ENCODE measurements at places on chromosomes 3 and 15. TPM values are rescaled to one million over a fixed set of nuclear protein-coding genes. Genes with fewer than 3 reads are reported as not detected.

GRCh38 chr3:31189330-31189729, 294.9 kb upstream of the GADL1 start:
- no peak for DNase-seq

Gene SI
- not detected for polyA plus RNA-seq

DNA sequence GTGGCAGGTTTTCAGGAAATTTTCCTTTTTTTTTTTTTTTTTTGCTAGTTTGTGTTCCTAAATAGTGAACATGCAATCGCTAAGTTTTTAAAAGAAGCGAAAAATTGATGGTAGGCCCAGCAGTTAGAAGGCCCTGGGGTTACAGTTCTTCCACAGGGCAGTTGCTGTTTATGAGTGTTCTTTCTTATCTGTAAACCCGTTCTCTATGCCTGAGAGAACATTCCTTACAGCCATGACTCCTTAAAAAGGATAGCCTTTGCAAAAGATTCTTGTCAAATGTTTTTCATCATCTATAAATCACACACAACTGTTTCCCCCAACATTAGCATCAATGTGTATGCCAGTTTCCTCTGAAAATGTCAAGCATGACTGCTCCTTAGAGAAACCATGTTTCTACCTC, 23.8 kb upstream of the MYZAP start:
- DNase-seq, result no peak

Gene MAPKAPK3
- polyA plus RNA-seq, result 17.8 TPM

DNA sequence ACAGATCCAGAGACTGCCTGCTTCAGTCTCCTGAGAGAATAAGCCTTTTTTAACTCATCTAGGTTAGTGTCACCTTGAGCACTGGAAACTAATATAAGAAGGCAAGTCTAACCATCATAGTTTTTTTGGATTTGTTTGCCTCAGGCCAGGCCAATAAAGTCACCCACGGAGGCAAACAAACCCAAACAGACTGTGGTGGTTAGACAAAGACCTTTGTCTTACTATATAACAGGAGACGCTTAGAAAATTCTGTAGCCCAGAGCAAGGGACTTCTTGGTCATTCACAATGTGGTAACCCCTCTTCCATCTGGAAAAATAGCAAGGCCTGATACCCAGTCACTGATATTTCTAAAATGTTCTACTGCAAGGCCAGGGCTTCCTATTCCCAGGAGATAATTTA, 45.3 kb upstream of the PPP2R3A start:
- DNase-seq, result no peak

DNA sequence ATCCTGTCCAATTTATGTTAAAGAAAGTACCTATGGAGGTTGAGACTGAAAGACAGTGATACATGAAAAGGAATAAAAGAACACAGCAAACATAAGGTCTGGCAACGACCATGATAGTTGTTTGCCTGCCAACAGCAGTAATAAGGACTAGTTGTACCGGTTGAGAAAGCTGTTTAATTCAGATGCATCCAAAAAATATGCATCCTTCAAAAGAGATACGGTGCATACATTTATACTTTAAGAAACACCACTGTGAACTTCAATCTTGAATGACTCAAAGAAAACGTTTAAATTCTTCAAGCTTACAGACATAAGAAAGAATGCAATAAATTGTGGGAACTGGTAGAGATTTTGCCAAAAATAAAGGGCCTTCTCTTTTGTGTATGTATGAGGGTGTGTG, 492.1 kb downstream of the NLGN1 start:
- no peak for DNase-seq

Gene ALDH1A2
- polyA plus RNA-seq, result not detected

- no peak for DNase-seq
Observed at GRCh38 chr15:55630858-55631257, 42.7 kb upstream of the PYGO1 start.

GRCh38 chr3:64082961-64083541, 59.8 kb upstream of the PSMD6 start:
- DNase-seq, result no peak

DNA sequence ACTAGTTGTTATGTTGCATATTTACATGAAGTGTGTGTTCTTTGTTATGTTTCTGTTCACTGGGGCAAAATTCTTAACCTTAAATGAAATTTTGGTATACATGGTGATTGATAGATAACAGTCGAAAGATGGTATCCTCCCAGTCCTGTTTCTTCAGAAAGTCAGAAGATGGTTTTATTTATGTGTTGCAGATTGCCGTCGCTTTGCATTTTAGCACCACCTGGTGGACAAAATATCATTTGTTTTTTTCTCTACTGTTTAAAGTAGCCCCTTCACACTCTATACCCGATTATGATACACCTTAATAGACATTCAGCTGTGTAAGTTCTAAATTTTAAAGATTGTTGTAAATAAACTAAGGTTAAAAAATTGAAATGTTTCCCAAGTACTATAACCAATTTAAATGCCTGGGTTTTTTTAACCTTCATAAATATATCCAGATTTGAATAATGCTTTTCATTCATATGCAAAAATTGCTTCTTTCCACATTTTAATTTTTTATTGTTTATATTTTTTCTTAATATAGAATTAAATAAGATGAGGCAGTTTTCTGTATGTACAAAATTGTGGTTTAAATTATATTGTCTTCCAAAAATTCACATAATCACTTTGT, 152.2 kb downstream of the ALCAM start:
- peak; percentile 77 for DNase-seq

Gene C15orf62
- polyA plus RNA-seq, result 0.30 TPM

Gene AHSG
- not detected for polyA plus RNA-seq

DNA sequence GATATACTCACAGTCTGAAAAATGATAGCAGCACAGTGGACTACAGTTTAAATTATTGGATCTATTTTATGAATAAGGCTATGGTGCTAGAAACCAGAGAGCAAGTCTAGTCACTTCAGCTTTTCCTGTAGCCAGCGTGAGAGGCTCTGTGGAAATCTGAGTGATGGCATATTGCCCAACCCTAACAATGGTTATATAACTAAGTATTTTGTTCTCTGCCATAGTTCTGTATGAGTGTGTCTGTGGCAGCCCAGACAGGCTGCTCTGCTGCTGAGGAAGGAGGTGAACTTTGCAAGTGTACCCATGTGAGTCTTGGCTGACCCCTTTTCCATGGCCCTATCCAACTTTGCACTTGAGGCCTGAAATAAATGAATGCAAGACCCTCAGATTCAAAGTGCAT, 105.7 kb downstream of the LRTM1 start:
- DNase-seq, result no peak

- no peak for DNase-seq
Observed at GRCh38 chr15:86077070-86077469, 2.6 kb upstream of the AGBL1 start.

Gene PLA1A
- 0.28 TPM for polyA plus RNA-seq

- DNase-seq, result no peak
Observed at GRCh38 chr3:29171043-29171990, 109.6 kb upstream of the RBMS3 start.

DNA sequence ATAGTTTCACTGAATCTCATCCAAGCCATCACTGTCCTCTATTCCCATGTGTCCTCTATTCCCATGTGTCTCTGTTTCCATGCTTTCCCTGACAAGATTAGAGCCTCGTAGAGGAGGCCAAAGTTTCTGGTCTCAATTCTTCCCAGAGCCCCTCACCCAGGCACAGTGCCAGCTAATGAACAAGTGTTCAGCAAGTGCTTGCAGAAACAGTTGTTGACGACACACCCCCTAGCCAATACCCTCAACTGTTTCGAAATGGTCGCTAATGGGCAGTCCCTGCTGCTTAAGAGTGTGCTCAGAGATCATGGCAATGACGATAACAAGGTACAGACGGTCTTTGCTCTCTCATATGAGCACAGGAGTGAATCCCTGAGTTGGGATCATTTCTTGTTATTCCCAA, 73.4 kb downstream of the FAM174B start:
- no peak for DNase-seq

DNA sequence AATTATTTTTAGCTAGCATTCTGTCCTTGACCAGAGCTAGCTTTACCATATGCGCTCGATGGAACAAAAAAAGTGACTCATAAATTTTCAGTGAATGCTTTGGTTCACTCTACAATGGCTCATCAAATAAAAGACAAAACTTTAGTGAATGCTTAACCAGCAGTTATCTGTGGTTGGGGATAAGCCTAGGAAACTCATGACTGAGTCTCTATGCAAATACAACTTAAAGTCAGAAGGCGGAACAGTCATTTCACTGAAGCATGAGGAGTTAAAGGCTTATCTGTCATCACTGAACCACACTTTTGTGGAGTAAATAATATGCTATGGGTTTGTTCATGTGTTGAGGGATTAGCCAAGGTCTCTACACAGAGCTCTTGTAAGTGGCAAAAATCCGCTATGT, 308.4 kb downstream of the SQOR start:
- DNase-seq, result no peak

DNA sequence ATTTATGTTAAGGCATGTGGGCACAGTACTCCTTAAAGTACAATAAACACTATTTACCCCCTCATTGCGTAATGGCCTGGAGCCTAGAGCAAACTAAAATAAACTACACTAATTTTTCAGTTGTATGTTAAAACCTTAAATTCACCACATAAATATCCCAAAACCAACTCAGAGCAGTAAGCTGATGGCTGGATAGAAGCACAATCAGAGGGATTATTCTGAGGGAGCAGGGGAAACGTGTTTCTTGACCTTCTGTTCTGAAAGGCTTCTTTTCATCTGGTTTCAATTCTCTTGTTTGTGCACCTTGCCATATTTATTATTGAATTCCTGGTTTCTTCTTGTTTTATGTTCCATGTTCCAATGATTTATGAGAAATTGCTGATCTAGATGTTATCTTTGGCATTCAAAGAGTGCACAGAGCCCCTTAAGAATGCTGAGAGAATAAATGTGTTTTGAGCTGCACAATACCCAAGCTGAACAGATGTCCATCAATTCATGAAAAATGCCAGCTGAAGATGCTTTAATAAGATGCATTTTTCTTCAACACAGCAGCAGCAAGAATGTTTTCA, 29.6 kb downstream of the RPL22L1 start:
- no peak for DNase-seq

Data from B cell (primary cell).